ENCODE measurements at places on chromosomes 11 and 22. TPM values are rescaled to one million over a fixed set of nuclear protein-coding genes. Genes with fewer than 3 reads are reported as not detected.

The ZP1 gene
- total RNA-seq: 0.32 TPM

The TRIM6 gene
- total RNA-seq: 2.5 TPM

The MMP13 gene
- not detected for total RNA-seq

The PKNOX2 gene
- total RNA-seq: 0.32 TPM

The LRRN4CL gene
- 36.9 TPM for total RNA-seq

The DERL3 gene
- total RNA-seq: 0.43 TPM

The TYR gene
- not detected for total RNA-seq

The BIRC3 gene
- 0.47 TPM for total RNA-seq

The OR52M1 gene
- not detected for total RNA-seq

The OMP gene
- 1.1 TPM for total RNA-seq

The ZNF214 gene
- 19.6 TPM for total RNA-seq

The APBB1 gene
- total RNA-seq: 69.9 TPM

The BACE1-AS gene
- total RNA-seq: 2.6 TPM

The MRGPRF gene
- 28.7 TPM for total RNA-seq

The SMC1B gene
- not detected for total RNA-seq

The MYO7A gene
- 0.09 TPM for total RNA-seq

The SLC35F2 gene
- total RNA-seq: 10.2 TPM

The ALDH3B2 gene
- not detected for total RNA-seq

The TSPAN18 gene
- not detected for total RNA-seq

The CNTN5 gene
- not detected for total RNA-seq

The SYTL2 gene
- total RNA-seq: 42.7 TPM

The OR2AT4 gene
- total RNA-seq: not detected

The CNGA4 gene
- total RNA-seq: 0.09 TPM

The FAR1 gene
- 30.7 TPM for total RNA-seq

The OR4A16 gene
- not detected for total RNA-seq

The MS4A3 gene
- total RNA-seq: not detected

The C11orf52 gene
- total RNA-seq: not detected

The CABP7 gene
- total RNA-seq: not detected

The MS4A6E gene
- total RNA-seq: not detected

The POU2AF3 gene
- total RNA-seq: 0.26 TPM
